Hematopoietic multipotent progenitor cell treated with erythropoietin and hydrocortisone succinate and interleukin-3 and kit ligand, for 15 days (in vitro differentiated cells): ENCODE measurements at places on chromosomes 4 and X.

DNA sequence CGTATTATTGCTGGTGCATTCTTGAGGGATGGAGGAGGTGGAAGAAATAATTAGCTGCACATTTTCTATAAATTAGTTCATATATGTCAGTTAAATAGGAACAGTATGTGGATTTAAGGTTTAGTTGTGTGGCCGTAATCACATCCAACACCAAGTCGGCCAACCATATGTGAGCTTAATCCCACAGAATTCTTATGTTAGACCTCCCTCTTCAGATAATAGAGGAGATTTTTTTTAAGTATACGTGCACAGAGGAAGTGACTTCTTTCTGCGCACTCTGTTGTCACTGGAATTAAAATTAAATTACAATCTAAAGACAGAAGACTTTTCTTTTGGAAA, 2.1 kb downstream of the SEPTIN11 start:
- no peak for DNase-seq

GRCh38 chr4:16462656-16463055, 236.4 kb upstream of the TAPT1 start:
- no peak for DNase-seq

DNA sequence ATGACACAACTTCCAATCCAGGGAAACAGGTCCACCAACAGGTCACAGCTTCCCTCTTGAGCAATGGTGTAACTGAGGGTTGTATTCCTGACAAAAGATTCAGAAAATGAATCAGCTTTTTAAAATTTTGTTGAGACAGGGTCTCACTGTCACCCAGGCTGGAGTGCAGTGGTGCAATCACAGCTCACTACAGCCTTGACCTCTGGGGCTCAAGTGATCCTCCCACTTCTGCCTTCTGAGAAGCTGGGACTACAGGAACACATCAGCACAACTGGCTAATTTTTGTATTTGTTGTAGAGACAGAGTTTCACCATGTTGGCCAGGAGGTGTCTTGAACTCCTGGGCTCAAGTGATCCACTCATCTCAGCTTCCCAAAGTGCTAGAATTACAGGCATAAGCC, 43.7 kb downstream of the SAT1 start:
- DNase-seq, result no peak

DNA sequence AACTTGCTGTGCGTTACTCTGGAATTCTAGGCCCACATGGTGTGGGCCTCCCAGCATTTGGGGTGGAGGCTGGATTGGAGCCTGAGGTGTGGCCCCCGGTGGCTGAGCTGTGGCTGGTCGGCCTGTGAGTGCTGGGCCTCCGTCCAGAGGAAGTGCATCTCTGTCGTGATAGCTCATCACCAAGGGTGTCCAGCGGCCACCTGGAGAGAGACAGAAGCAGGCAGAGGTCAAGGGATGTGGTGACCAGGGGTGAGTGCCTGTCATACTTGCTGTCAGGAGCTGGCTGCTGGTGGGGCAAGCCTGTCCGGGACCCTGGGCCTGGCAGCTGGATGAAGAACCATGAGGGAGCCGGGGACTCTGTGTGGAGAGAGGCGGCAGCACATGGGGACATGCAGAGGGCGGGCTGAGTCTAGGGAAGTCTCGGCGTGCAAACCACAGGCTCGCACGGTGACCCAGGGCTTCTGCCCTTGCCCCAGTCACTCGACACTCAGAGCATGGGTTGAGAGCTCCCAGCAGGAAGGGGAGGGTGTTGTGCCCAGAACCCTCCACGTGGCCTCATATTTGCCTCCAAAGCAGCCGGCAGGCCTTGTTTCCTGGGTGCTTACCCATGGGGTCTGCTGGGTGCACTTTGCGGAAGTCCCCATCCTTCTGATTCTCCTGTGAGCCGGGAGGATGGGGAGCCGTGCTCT, 6.2 kb downstream of the SORCS2 start:
- DNase-seq, result no peak

- no peak for DNase-seq
Measured at GRCh38 chrX:8586953-8587352, 122.3 kb downstream of the VCX3B start.

GRCh38 chr4:159444678-159445077, 341.8 kb downstream of the RAPGEF2 start:
- DNase-seq, result no peak

DNA sequence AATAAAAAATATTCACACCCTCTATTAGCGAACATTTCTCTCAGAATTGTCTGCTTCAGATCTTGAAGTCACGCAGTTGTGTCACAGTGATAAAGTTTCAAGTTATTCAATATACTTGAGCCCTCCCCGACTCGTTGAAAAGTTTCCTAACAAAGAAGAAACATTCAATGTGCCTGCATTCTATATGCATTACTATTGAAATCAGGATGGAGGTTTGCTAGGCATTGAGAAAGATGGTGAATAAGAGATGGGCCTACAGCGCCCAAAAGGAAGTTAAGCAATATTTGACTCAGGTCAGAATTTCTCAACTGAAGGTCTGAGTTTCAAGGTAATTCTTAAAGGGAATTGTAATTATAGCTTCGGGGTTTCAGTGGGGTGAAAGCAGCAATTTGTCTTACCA, 6.1 kb downstream of the TCEANC start:
- no peak for DNase-seq

GRCh38 chr4:144208074-144208473, 67.6 kb upstream of the GYPA start:
- no peak for DNase-seq

- DNase-seq, result no peak
Measured at GRCh38 chr4:68401231-68401630, 46.0 kb upstream of the TMPRSS11E start.

DNA sequence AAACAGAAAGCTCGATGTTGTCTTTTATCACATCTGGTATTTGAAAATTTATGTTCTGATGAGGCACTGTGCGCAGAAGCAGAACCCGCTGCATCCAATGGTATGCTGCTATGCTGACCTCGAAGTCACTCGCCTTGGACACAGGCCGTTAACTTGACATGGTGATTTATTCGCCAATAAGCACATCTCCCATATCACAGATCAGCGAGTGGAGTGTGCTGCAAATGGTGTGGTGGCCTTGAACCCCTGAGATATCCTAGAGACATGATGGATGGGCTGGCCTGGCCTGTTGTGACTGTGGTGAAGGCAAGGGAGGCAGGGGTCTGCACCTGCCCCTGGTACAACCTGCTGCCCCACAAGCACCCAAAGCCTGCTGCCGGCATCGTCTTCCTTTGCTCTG, 175.4 kb upstream of the FRG1 start:
- DNase-seq, result no peak

GRCh38 chr4:184500748-184501589, 26.6 kb upstream of the IRF2 start:
- DNase-seq, result no peak

DNA sequence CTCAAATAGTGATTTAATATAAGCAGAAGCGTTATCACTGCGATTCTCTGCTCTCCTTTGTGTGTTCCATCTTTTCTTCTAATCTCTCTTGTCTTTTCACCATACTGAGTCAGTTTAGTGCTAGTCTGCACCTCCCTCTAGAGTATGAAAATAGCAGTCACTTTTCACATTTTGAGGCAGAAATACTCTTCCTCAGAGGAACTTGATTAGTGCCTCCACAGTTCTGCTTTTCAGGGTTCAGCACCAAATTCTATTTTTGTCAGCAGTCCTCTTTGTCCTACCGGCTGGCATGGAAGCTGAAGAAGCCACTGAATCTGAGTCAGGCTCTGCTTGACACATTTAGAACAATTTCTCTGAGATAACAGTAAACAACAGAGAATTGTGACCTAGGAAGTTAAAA, 49.7 kb upstream of the ANKRD17 start:
- DNase-seq, result no peak

GRCh38 chrX:13330446-13330845, 10.6 kb upstream of the ATXN3L start:
- DNase-seq, result no peak

- no peak for DNase-seq
Measured at GRCh38 chr4:142405021-142405694, 440.9 kb downstream of the INPP4B start.

GRCh38 chr4:99483636-99484035, 27.2 kb upstream of the C4orf17 start:
- no peak for DNase-seq

GRCh38 chr4:114782415-114783214, 184.0 kb downstream of the UGT8 start:
- no peak for DNase-seq

GRCh38 chr4:78747475-78747922, 28.7 kb upstream of the BMP2K start:
- no peak for DNase-seq

GRCh38 chr4:75180217-75180616, 247.3 kb downstream of the PARM1 start:
- no peak for DNase-seq

DNA sequence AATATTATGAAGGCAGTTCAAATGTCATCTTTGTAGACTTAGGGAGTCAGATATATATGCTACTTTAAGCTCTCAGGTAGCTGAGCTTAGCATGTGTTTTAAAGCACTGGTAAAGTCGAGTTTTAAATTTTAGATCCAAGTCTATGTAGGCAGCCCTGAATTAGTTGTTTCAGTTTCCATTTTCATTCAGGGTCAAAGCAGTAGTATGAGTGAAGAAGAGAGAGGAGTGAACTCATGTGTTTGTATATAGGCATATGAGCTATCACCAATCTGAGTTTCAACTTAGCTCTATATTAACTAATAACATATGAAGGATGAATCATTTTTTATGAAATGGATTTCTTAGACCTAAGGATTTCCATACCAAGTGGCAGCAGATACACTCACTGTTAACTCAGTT, 1353.4 kb downstream of the FSTL5 start:
- DNase-seq, result no peak

GRCh38 chr4:16264798-16265197, 38.5 kb upstream of the TAPT1 start:
- peak; percentile 58 for DNase-seq

DNA sequence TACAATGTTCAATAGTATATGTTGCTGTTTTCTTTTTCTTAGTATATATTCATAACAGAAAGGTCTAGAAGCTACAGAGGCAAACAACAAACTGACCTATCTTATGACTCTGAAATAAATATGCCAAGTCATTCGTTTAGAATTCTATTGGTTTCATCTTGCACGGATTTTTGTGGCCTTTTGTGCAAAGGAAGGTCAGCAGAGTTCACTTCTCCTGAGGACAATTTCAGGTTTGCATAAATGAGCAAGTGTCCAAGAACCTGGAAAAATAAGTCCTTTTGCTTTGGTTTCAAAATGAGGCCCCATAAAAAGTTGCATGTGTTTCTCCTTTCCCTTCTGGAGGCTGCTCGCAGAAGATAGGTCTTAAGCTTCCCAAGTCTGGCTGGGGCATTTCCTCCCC, 156.9 kb downstream of the APBB2 start:
- no peak for DNase-seq

DNA sequence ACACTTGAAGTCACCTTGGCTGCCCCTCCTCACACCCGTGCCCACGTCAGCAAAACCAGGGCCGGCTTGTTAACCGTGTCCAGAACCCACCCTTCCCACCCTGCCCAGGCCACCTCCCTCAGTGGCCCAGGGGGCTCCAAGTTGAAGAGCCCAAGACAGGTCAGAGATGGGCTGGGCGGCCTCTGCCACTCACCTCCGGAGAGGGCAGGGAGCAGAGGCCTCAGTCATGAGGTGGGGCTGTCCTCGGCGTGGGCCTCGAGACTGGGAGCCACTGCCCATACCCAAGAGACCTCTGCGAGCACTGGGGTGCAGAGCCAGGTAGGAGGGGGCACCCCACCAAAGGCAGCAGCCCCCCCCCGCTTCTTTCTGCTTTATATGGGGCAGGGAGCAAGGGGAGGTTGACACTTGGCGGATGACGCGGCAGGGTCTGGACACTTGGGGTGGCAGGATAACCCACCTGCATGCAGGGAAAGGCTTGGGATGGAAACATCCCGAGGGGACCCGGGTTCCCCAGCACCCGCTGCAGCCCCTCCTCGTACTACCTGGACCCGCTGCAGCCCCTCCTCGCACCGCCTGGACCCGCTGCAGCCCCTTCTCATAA, 38.0 kb upstream of the SPON2 start:
- DNase-seq, result no peak

GRCh38 chrX:20067709-20068561, 48.8 kb downstream of the MAP7D2 start:
- no peak for DNase-seq

DNA sequence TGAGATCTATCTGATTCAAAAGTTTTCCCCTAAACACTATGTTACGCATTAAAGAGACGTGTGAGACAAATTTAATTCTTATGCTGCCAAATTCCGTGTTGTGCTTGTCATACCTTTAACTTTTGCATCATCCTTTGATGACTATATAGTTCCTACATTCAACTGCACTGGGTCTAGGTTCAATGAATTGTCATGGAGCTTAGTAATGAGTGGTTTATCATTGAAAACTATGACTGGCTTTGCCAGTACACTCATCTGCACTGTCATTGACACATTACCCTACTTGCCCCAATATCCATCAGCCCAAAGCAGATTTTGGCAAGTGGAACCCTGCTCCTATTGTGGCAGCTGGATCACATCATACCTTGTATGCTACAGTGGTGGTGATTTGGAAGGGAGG, 882.9 kb upstream of the SLIT2 start:
- no peak for DNase-seq

GRCh38 chr4:35500812-35501211, 743.5 kb downstream of the ARAP2 start:
- DNase-seq, result no peak

- no peak for DNase-seq
Measured at GRCh38 chrX:1244164-1245076, 24.2 kb upstream of the CSF2RA start.

- DNase-seq, result no peak
Measured at GRCh38 chr4:7627251-7628250, 192.8 kb upstream of the PSAPL1 start.
